ENCODE measurements at places on chromosomes 4 and X.

DNA sequence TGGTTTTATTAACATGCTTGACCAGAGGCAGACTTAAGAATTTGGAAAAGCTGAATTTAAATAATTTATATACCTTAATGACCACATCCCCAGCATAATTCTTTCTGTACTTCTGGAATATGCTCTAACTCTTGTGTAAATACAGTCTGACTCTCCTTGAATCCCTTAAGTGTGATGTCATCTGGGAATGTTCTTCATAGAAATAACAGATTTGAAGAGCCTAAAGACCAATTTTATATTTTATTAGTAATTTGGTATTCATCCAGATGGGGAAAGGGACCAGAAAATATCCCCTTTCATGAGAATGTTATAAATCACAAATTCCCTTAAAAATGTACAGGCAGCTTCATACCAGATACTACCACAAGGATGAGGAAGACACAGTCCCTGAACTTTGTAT, 58.3 kb downstream of the KCNIP4 start:
- no peak for DNase-seq

GRCh38 chr4:110540581-110540980, 64.6 kb downstream of the ENPEP start:
- no peak for DNase-seq

GRCh38 chrX:112803060-112803459, 37.6 kb downstream of the AMOT start:
- DNase-seq, result no peak

DNA sequence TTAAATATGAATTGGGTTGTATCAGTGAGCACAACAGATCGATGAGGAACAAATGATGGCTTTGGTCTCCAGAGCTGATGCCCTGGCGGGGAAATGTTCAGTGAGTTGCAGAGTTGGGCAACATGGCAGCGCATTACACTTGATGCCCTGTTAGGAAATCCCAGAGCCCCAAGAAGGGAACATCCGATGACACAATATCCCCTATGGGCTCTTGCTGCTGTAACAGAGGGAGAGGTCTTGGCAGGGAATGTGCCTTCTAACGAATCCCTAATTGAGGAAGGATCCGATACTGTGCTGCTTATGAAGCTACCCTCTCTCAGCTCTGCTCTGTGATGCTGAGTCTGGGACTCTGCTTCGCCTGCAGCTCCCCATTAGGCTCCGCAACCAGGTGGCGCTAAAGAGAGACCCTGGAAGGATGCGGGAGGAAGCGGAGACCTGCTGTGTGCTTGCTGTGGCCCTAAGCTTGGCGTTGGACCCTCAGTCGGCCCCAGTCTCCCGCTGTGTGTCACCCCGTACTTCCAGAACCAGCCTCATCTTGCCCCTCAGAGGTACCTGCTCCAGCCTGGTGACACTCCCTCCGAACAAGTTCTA, 38.9 kb downstream of the PDHA1 start:
- DNase-seq, result peak; percentile 5

DNA sequence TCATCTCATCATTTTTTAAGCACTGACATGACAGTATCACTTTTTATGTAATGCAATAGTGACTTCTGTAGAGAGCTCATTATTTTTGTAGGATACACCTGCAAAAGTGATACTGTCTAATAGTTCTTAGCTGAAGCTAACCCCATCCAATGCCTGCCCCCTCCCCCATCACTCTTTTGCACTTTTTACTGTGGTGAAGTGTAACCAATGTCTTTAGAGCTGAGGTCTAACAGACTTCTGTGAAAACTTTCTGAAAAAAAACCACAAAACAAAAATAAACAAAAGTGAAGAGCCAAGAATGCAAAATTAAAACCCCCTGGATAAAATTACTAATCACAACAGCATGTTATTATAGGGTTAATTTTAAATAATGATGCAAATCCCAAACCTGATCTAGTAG, 301.1 kb downstream of the ANK2 start:
- no peak for DNase-seq

- DNase-seq, result no peak
Measured at GRCh38 chr4:73865431-73866096, 3.6 kb upstream of the CXCL1 start.

- no peak for DNase-seq
Measured at GRCh38 chr4:5888222-5889001, 4.5 kb downstream of the CRMP1 start.

GRCh38 chr4:24568425-24568824, 15.9 kb downstream of the DHX15 start:
- no peak for DNase-seq

GRCh38 chrX:48958635-48959094, 1.3 kb upstream of the OTUD5 start:
- no peak for DNase-seq

DNA sequence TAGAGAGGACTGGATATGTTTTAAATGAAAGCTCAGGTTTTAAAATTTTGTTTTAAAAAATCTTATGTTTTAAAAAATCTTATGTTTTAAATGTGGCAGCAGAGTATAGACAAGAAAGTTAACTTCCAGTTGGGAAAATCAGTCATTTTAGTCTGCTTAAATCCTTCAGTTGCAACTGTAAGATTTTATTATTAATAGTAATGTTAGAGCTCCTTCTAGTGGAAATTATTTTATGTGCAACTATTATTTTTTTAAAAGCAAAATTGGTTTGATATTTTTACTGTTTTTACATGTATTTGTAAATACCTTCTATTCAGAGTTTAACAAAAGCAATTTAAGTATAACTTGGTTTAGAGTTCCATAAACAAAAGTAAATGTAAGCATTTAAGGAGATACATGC, 8.5 kb upstream of the NUDT6 start:
- no peak for DNase-seq

DNA sequence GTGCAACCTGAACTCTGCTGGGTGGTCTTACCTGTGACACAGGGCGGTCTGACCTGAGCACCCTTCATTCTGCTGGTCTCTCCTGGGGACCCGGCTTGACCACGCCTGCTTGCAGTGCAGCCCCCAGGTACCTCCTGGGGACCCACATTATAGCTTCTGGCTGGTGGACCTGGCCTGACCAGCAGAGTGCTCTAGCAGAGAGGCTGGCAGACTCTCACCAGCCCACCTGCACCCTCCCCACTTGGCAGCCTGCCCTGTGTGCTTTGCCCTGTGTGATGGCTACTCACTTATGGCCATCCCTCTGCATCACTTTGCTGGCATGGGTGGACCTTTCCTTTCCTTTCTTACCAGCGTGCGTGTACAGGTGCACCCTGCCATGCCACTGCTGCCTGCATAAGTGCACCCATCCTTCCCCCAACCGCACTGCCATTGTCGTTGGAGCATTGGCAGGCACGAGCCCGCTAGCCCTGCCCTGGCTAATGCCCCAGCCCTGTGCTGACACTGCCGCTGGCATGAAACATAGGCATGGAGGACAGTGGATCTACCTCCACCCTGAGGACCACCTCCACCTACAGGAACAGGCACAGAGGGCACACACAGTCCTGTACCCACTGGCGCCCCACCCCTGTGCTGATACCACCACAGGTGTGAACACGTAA, 21.5 kb upstream of the H2AZ1 start:
- no peak for DNase-seq

DNA sequence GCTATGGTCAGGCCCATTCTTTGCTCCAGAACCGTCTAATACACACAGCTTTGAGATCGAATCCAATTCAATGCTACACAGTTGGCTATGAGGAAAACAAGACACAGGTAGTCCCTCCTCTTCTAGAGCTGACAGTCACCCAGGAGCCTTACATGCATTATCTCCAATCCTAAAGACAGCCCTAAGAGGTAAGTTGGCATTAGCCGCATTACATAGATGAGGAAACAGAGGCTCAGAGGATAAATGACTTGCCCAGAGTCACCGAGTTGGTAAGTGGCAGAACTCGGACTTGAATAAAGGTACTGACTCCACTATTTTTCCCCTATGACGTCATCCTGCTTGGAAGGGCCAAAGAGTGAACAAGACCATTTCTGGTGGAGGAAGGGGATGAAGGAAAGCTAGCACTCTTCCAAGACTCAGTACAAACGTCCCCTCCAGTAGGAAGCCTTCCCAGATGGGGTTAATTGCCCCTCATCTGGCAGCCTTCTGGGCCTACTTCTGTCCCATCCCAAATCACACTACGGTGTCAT, 8.5 kb downstream of the IQSEC2 start:
- DNase-seq, result no peak

- no peak for DNase-seq
Measured at GRCh38 chr4:141133146-141133998, at the start of gene RNF150. Gene RNF150, minus strand, starts transcription at chr4:141133469.

GRCh38 chr4:100165809-100166208, 24.5 kb downstream of the DDIT4L start:
- DNase-seq, result no peak

GRCh38 chr4:156238171-156238570, 284.5 kb upstream of the CTSO start:
- DNase-seq, result no peak

- DNase-seq, result no peak
Measured at GRCh38 chr4:51943221-51943620, 76.9 kb downstream of the LRRC66 start.

DNA sequence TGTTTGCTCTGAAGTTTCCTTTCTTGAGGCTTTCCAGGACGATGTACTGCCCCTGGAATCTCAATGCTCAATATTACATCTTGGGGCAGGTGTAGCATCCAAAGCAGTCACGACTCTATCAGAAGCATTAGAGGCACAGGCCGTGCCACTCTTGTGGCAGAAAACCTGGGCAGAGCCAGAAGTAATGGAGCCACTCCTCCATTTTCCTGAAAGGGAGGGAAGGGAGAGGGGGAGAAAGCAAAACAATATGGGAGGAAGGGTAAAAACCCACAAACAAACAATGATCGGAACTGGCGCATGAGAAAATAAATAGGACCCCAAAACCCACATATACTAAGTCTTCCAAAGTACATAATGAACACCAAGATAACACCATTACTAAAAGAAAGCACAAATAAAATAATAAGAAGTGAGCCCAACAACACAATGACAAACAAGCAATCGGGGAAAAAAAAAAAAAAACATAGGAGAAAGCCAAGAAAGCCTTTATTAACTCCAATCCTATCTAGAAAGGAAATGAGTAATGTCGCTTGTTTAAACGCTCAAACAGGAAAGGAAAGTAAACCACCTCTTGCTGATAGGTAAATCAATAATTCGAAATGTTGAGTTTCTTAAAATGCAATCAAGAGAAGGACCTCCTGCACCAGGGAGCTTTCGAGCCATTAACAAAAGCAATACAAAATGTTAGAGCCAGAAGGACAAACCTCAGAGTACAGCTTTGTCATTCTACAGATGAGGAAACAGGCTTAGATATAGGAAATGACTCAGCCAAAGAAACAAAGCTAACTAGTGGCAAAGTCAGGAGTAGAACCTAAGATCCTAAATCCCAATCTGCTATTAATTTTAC, 117.4 kb downstream of the ATRX start:
- no peak for DNase-seq

DNA sequence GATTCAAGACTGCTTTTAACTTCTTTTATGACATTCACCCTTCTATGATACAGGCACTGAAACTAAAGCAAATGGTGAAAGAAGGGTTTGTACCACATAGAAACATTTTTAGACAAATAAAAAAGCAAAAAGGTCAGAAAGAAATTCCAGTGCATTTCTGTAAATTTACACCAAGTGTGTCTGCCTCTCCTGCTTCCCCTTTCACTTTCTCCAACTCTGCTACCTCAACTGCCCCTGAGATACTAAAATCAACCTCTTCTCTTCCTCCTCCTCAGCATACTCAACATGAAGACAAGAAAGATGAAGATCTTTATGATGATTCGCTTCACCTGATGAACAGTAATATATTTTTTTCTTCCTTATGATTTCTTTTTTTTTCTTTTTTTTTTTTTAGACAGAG, 187.9 kb downstream of the LRBA start:
- DNase-seq, result no peak

GRCh38 chrX:16612257-16612897, 37.6 kb upstream of the S100G start:
- no peak for DNase-seq

DNA sequence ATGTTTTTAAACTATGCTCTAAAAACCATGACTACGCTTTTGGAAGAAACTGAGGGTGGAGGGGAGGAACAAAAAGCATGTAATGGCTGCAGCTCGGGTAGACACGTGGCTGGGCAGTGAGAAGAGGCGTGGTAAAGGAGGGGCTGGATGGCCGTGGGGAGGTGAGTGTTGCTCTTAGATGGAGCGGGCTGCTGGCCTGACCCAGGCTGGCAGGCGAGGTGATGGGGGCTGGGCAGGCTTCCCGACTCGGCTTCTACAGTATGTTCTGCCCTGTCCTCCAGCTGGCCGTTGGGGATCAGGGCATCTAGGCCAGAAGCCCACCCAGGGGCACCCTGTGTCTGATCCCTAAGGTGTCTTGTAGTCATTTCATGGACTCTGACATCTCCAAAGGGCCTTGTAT, 60.7 kb downstream of the EFHC2 start:
- no peak for DNase-seq

DNA sequence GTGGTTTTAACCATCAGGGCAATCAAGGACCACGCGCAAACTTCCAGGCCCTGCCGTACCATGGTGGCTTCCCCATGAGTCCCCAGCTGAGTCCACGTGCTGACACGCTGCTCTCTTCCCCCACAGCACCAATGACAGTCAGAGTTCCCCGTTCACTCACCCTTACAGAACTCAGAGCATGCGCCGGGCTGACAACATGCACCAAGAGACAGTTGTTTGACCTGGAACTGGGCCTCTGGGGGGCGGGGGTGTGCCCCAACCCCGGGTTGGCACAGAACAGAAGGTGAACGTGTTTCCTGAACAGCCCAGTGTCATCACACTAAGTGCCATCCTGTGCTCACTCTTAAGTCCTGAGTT, 29.4 kb downstream of the IRF2 start:
- DNase-seq, result no peak

DNA sequence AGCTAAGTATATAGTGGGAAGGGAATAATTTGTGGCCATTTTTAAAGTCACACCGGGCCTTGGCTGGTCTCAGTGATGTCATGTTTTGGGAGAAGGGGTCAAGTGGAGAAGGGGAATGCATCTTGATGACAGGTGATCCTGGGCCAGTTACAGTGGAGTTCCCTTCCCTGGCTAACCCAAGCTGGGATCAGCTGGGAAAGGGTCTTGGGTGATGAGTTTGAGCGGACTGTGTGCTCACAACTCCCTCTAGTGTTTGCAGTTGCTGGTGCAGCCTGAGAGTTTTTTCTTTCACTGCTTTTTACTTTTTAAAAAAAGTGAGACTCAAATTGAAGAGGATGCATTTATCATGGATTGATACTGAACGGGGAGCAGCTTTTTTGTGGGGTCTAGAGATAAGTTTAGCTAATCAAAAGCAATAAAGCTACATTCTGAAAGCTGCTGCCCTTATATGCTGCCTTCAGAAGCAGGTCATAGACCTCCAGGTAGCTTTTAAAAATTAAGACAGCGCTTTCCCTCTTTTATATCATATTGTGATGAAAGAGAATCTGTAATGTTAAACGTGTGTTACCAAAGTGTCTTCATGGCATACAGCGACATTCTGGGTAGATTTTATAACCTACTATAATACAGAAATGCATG, 164.7 kb downstream of the DCLK2 start:
- DNase-seq, result no peak
